Caki2 (cell line): ENCODE measurements at places on chromosomes 6 and 20.

GRCh38 chr6:130366107-130367005, 539 bp downstream of the TMEM200A start:
- no peak for DNase-seq

DNA sequence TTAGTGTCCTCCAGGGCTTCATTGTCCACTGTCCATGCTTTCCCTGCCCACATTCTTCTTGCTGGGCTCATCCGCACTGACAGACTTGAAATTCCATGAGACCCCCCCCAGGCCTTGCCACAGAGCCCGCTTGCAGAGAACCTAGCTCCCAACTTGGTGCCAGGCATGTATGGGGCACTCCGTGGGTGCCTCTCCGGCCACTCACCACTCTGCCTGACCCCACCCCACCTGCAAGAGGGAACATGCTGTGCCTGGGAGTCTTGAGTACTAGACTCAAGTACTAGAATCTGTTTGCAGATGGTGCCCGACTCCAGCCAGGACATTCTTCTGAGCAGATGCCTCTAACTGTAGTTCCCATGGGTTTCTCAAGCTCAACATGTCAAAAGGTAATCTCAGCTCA, 47.9 kb downstream of the TRERF1 start:
- DNase-seq, result no peak

DNA sequence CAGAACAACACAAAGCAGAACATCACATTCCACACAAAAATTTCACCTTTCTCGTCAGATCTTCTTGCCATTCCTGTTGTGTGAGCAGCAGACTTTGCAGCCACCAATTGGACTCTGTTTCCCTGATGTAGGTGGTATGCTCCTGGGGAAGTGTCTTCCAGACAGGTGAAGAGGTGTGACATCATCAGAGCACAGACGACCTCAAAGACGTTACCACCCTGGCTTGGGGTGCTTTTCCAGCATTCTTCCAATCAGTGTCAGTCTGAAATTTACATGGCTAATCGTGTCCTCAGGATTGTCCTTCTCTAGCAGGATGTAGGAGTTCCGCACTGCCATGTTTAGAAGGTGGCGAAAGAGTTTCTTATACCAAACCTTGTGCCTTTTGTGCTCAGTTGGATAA, 31.6 kb upstream of the RIMS4 start:
- DNase-seq, result no peak

GRCh38 chr6:85580878-85581267, 12.8 kb downstream of the SNX14 start:
- peak; percentile 50 for DNase-seq
